EL (cell line): ENCODE measurements at places on chromosomes 1 and 21.
A peak's percentile ranks its signal among the peaks of the same experiment; 100 is the strongest.

DNA sequence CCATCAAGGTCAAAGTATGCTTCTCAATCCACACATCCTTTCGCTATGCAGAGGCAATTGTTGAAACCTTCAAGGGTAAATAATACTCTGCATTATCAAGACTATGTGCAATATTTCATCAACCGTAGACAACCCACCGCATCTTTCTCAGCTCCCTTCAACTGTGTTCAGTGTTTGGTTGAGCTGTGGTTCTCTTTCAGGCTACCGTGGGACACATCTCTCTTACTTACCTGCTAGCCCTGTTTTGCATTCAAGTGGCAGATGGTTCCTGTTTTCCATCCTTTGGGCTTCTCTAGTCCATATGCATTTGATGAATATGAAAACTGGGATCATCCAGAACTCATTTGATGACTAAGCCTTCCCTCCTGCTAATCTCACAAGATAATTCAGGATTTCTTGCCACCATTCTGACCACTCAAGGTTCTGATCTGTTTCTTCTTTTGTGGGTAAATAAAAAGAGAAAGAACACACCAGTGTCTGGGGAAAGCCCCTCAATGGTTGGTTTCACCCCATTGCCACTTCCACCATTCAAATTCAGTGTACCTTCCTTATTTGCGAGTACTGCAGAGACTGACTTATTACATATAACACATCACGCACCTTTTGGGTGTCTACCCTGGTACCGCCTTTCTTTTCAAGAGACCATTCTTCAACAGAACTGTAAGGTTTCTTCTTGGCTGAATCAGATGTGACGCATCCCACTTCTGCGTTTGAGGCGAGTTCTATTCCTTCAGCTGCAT, 61.7 kb downstream of the BACE2 start:
- no peak for DNase-seq

DNA sequence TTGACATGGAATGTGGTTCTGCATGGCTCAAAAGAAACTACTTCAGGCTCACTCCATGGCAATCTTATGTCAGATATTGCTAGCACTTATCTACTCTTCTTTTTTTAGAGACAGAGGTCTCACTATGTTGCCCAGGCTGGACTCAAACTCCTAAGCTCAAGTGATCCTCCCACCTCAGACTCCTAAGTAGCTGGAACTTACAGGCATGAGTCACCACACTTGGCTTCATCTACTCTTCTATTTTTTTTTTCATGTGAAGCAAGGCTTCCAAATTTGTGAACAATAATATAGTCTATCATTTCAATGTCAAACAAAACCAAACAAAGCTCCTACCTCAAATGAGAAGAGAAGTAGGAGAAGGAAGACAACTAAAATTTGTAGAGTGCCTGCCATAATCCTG, 7.5 kb upstream of the PSEN2 start:
- peak; percentile 55 for DNase-seq

- DNase-seq, result peak; percentile 96
These were observed 104.9 kb upstream of the TMPRSS2 start for GRCh38 chr21:41612674-41613532.

- DNase-seq, result peak; percentile 77
These were observed at the start of gene S100A16 for GRCh38 chr1:153612755-153613331. S100A16 (minus strand) TSS chr1:153613137; CDS start chr1:153608151, 4,986 bp downstream.

- no peak for DNase-seq
These were observed 186.0 kb upstream of the OLFM3 start for GRCh38 chr1:102182603-102183260.

DNA sequence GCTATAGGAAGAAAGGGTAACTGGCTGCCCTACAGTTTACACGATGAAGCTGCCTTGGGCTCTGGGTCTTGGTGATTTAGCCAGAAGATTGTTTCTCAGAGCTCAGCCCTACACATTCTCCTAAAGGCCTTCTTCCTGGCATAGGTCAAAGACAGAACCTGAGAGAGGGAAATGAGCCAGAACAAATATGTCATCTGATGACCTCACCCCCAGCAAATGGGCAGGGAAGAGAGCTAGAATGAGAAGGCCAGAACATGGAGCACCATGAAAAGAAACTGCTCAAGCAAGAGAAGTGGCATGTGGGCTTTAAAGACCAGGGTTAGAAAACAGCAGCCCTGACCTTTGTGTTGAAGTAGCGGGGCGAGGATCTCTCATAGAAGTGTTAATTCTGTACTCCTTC, 5.5 kb upstream of the ILDR2 start:
- DNase-seq, result peak; percentile 5

DNA sequence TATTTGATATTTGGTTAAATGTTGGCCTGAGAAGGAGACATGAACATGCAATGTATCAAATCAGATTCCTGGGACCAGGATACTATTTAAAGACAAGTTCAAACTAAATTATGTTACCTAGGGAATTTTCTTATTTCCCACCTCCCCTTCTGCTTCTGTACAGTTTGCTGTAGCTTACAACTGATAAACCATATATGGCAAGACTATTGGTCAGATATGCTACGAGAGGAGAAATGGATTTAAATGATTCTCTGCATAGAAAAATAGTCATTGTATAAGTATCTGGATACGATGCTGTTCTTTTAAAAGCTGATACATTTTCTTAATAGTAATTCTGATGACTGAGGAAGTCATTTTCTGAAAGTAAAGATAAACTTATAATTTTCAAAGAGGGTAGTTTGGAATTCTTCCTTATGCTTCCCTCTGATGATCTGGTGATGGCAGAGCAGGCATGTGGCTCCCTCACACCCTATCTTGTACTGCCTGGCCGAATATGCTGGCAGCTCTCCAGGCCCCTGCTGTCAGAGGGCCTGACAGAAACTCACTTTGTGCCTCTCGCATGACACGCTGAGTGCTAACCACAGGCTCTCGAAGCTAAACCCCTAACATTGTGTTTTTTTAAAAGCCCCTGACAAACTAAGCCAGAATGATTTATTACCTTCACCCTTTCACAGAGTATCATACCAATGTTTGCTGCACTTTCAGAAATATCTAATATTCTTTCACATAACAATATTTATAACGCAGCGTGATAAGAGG, 19.4 kb downstream of the RRP15 start:
- DNase-seq, result peak; percentile 58

GRCh38 chr1:36034692-36035091, 49.2 kb upstream of the TEKT2 start:
- DNase-seq, result peak; percentile 69

DNA sequence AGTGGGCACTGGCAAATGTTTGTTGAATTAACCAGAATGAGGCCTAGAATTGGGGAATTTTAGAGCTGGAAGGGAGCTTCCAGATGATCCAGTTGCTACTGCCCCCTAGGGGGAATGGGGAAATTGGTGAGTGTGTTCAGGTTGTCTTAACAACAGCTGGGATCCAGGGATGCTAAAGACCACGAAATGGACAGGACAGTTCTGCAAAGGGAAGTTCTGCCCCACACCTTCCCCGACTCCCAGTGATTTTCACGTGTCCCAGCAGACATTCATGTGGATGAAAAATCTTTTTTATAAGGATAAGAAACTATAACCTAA, 33.9 kb downstream of the TRIM62 start:
- peak; percentile 46 for DNase-seq

DNA sequence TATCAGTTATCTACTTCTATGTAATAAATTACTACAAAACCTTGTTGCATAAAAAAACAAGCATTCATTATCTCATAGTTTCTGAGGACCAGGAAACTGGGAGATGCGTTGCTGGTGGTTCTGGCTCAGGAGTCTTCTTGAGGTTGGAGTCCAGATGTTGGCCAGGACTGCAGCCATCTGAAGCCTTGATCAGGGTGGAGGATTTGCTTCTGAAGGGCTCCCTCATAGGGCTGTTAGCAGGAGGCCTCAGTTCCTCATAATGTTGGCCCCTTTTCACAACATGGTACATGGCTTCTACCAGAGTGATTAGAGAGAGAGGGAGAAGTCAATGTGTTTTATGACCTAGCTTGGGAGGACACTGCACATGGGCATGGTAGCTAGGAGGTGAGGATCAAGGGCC, 137.4 kb downstream of the CNIH3 start:
- DNase-seq, result no peak

DNA sequence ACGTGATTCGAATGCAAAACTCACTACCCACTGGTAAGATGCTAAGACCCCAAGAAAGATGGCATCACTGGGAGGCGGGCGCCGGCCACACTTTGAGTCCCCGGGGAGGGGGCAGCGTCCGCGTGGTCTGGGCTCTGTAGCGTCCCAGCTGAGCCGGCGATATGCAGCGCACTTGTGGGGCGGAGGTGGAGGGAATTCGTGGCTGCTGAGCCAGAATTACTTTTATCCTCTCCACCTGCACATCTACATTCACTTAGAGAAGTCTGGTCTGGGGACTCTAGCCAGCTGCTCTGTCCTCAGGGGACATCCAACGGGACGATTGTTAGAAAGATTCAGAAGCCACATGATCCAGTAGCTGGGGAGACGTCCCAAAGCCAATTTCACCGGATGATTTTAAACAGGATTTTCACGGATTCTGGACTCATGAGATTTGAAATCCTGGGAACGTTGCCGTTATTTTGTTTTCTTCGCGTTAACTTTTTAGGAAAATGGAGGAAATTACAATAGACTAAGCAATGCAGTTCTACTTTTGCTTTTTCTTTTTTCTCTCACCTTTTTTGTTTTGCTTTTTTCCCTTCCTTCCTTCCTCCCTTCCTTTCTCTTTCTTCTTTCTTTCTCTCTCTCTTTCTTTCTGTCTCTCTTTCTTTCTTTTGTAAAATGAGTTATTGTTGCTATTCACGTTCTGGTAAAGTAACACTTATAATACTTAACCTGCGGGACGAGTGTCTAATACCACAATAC, 1.3 kb downstream of the JAM2 start:
- DNase-seq, result peak; percentile 21

DNA sequence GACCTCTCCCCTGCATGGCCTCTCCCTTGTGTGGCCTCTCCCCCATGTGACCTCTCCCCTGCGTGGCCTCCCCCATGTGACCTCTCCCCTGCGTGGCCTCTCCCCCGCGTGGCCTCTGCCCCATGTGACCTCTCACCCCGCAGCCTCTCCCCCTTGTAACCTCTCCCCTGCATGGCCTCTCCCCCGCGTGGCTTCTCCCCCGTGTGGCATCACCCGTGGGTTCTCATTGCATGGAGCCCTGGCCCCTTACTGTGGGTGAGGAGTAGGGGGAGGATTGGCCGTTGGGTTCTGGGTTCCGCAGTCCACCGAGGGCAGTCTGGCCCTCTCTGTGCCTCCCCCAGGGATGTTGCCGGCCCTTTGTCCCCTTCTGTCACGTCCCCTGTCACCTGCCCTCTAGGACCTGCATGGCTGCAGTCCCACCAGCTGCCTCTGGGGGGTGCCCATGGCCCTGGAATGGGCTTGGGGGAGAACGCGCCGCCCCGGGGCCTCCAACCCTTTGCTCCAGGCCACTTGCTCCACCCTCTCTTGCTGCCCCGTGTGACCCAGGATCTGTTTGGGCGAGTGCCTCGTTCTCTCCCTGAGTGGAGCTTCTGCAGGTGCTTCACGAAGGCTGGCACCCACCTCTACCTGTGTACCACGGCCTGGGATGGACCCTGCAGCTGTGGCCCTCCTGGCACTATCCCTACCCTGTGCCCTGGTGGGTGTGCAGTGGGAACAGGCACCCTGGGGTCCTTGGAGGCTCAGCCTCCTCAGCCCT, 21.3 kb downstream of the RRP1 start:
- DNase-seq, result peak; percentile 69

GRCh38 chr1:222557148-222557547, 9.2 kb upstream of the HHIPL2 start:
- peak; percentile 25 for DNase-seq

DNA sequence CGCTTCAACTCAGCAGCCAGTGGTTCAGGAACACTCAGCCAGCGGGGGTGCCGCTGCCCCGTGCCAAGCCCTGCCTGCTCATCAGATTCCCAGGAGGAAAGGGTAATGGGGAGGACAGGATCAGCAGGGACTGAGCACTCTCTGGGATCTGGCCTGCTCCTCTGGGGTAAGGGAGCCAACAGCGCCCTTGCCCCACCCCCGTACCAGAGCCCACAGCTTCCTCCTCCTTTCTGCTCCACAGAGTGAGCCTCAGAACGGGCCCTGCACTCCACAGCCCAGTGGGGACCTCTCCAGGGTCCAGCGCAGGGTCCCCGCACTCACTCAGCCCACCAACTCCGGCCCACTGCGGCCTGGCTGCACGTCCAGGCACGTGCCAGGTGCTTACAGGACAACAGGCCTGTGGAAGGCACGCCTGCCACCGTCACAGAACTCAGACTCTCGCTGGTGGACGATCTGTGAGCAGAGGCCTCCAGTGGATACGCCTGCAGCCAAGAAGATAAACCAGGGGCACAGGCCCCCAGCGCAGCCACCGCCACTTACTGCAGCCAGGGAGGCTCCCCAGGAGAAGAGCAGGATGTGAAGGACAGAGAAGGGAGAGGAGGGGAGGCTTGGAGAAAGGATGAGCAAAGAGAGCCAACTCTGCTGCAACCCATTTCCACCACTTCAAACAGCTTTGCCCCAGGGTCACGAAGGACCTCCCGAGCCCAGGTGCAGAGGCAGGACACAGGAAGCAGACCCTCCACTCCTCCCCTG, 2.1 kb downstream of the MEGF6 start:
- no peak for DNase-seq

DNA sequence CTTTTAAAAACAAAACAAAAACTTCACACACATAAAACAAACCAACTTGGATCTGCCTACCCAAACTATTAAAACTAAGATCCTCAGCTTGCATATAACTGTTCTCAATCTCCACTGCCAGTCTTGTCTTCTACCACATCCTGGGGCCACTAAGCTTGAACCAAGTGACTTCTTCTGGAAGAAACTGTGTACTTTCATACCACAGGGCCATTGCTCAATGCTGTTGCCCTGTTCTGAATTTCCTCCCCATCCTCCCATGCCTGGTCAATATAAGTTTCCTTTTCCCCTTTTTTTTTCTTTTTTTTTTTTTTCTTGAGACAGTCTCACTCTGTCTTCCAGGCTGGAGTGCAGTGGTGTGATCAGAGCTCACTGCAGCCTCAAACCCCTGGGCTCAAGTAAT, 109.9 kb downstream of the KIAA0319L start:
- DNase-seq, result no peak

- DNase-seq, result peak; percentile 17
These were observed 28.5 kb upstream of the RNF2 start for GRCh38 chr1:185016880-185017279.

GRCh38 chr1:185444676-185445075, 127.6 kb upstream of the IVNS1ABP start:
- no peak for DNase-seq

GRCh38 chr1:169161496-169162194, 55.2 kb downstream of the ATP1B1 start:
- no peak for DNase-seq

GRCh38 chr21:33047231-33047630, 21.5 kb downstream of the OLIG2 start:
- DNase-seq, result peak; percentile 47

- DNase-seq, result no peak
These were observed 61.0 kb downstream of the IER5 start for GRCh38 chr1:181149326-181150125.

- no peak for DNase-seq
These were observed 64.9 kb downstream of the LMO4 start for GRCh38 chr1:87393445-87394085.

- peak; percentile 14 for DNase-seq
These were observed 7.7 kb upstream of the GIPC2 start for GRCh38 chr1:78038071-78038470.
